Fibroblast of skin of left biceps (primary cell): ENCODE measurements at places on chromosomes 13 and 19.

DNA sequence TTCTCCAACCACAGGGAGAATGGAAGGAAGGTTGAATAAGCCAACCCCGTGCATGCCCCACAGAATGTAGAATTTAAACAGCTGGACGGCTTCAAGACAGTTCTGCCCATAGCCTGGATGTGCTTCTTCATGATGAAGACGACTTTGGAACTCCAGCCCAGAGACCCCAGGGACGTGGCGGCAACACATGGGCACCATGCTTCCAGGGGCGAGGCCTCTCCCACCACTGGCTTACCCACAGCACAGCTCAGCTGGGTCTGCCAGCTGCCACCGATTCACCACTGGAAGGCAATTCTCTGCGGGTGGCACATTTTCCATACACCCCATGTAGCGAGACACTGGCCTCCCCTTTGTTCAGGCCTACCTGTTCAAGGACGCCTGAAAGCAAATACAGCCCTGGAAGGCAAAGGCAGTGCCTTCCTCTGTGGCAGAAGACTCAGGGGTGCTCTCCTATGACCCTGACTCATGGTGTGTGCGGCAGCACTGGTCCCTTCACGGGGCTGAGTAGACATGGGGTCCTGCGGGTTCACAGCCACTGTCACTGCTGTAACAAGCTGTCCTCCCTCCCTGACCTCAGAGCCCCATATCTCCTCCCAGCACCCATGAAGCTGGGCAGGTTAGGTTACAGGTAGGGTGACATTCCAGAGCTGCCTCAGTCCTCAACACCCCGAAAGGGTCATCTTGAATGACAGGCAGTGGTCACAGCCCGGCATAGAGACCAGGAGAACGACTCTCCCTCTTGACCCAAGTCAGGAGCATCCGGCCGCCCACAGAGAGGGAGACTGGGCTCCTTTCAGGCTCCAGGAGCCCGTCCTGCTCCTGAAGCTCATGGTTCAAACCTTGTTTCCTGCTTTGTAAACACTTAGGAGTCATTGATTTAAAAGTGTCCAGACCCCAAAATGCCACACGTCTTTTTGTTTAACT, 72.7 kb downstream of the SPACA7 start:
- no peak for DNase-seq

- DNase-seq, result no peak
Observed at GRCh38 chr13:39670445-39670844, 15.0 kb downstream of the COG6 start.

DNA sequence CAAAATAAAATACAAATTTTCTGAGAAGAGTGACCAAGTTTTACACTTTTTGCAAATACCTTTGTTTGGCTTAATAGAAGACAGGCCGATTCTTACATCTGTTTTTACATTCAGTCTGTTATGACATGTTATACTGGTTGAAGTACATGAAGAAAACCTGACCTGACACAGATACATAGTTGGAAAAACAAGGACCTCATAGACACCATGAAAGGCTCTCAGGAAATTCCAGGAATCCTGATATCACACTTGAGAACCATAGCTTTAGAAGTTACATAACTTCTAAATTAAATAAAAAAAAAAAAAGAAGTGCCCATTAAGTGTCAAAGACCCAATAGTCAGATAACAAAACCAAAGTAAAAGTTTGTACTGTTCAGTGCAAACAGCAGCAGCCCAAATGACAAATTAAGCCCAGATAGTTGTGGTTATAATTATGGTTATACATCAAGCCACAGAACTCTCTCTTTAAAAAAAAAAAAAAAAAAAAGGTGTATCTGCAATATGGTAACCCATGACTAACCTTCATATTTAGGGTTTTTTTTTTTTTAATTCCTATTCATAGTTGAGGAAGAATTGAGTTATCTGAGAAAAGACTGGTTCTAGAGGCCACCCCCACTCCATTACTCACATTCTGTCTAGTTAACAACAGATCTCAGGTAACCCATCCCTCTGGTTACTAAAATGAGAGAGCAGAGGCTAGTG, 19.8 kb downstream of the RBM26 start:
- no peak for DNase-seq

DNA sequence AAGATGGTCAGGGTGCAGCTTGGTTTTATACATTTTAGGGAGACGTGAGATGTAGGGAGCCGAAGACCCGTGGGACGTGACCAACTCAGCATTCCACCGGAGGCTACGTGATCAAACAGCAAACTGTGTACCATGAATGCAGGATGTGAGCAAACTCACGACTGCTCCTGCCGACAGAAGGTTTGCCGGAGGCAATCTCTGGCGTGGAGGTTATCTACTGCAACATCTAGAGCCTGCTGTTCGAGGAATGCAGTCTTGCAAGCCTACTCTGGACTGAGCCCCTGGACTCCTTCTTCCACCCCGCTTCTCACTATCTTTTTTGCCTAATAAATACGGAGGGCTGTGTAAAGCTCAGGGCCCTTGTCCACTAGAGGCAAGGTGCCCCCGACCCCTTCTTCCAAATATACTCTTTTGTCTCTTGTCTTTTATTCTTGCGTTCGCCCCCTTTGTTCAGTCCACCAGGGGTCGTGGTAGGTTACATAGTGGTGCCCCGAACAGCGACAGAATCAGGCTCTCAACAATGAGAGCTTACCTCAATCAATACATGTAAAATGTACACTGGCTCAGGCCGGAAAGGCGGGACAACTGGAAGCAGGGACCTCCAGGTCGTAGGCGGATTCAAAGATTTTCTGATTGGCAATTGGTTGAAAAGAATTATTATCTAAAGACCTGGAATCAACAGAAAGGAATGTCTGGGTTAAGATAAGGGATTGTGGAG, 8.9 kb upstream of the OR1I1 start:
- DNase-seq, result no peak

GRCh38 chr13:53152057-53152421, 123.4 kb downstream of the OLFM4 start:
- no peak for DNase-seq

DNA sequence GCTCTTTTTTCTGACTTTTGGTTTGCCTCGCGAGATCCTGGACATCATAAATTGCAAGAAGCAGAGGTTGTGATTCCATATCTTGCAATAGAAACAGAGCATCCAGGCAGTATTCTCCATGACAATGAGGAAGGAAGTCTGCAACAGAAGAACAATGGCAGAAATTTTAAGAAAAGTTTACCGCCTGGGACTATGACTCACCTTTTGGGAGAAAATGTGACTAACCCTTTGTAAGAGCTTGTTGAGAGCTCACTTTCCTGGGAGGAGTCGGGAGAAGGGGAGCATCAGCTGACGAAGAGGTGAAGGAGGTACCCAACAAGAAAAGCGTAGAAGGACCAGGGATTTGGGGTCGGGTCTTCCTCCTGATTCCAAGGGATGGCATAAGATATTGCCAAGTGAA, 34.3 kb upstream of the TNFSF11 start:
- DNase-seq, result no peak

DNA sequence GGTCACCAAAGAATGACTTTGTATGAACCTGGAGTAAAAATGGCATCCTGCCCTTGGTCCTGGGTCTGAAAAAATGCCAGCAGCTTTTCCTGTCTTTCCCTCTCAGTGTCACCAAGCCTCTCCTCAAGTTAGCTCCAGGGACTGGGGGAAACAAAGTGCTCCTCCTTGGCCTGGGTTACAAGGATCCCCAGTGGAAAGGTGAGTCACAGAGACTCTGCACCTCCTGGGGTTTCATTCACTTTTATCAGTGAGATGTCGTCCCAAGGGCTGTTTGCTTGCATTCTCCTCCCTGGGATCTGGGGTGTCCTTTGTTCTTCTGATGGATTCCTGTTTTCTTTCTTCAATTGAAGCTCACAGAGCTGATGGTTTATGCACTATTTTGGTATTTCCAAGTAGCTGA, 93.2 kb upstream of the CSNK1A1L start:
- no peak for DNase-seq

DNA sequence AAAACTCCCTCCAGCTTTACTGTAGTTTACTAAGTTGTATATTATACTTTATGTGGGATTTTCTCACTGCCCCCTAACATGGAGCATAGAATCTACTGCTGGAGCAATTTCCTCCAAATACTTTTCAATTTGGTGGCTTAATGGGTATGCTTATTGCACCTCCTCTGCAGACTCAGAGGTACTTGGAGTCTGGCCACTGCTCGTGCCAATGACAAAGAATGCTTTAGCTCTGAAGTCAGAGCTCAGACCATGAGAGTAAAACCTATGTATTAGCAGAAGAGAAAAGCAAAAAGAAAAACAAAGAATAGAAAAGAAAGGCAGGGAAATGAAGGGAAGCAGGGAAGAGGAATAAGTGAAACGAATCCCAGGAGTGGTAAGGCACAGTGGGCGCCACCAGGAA, 71.9 kb downstream of the SUCLA2 start:
- no peak for DNase-seq

DNA sequence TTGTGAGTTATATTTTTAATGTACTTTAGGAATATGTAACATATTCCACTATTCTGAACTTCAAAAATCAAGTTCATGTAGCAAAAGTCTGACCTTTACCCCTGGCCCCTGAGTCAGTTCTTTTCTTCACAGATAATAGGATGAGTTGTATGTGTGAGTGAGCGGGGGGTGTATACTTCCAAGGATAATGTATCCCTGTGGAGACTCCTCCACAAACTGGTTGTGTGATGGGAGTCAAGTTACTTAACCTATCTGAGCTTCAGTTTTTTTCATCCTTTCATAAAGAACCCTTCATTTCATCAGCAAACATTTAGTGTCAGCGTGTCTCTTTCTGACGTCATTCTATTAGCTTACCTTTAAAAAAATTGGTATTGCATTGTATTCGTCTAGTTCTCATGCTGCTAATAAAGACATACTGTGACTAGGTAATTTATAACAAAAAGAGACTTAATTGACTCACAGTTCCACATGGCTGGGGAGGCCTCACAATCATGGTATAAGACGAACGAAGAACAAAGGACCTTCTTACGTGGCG, 288.1 kb upstream of the GPC6 start:
- DNase-seq, result no peak

GRCh38 chr13:97798836-97799235, 154.6 kb upstream of the IPO5 start:
- no peak for DNase-seq

DNA sequence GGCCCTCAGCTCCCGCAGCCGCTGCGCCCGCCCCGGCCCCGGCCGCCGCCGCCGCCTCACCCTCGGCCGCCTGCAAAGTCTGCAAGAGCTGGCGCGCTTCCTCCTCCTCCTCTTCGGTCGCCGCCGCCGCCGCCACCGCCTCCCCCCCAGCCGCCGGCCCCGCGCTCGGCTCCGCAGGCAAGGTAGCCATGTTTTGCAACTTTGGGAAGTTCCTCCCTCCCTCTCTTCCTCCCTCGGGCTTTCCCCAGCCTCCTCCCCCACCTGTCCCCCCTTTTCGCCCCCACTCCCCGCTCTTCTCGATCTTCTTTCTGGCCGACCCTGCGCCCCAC, 433 bp downstream of the SIX5 start:
- DNase-seq, result no peak

DNA sequence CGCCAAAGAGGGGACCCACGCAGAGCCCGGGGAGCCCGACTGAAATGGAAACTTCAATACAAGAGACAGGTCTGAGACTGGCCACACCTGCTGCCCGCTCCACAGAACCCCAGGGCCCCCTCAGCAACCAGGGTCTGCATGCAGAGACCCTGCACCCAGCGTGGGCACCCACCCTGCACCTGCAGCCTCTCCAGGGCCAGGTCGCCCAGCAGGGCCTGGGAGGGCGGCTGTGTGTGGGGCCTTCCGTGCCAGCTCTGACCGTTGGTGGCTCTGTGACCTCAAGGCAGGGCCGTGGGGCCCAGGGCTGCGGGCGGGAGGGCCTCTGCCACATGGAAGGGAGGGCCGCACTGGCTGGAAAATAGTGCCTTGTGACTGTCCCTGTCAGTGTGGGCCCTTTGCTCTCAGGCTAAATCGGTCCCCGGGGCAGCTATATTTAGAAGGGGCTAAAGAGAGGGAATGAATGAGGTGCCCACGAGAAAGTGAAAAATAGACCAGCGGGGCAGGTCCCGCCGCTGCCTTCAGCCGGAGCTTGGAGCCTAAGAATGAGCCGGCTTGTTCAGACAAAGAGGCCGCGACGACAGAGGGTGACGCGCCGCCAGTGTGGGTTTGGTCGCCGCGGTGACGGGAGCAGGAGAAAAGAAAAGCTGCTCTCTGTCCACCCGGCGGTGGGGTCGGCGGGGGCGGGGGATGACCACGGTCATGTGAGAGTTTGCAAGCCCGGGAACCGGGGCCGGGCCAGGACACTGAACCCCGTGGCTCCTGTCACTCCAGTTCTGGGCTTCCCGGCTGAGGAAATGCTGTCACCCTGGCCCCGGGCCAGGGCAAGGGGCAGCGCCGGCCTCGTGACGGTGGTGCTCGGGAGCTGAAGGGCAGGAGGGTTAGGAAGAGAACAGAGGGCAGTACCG, 70.5 kb downstream of the GADD45B start:
- no peak for DNase-seq

DNA sequence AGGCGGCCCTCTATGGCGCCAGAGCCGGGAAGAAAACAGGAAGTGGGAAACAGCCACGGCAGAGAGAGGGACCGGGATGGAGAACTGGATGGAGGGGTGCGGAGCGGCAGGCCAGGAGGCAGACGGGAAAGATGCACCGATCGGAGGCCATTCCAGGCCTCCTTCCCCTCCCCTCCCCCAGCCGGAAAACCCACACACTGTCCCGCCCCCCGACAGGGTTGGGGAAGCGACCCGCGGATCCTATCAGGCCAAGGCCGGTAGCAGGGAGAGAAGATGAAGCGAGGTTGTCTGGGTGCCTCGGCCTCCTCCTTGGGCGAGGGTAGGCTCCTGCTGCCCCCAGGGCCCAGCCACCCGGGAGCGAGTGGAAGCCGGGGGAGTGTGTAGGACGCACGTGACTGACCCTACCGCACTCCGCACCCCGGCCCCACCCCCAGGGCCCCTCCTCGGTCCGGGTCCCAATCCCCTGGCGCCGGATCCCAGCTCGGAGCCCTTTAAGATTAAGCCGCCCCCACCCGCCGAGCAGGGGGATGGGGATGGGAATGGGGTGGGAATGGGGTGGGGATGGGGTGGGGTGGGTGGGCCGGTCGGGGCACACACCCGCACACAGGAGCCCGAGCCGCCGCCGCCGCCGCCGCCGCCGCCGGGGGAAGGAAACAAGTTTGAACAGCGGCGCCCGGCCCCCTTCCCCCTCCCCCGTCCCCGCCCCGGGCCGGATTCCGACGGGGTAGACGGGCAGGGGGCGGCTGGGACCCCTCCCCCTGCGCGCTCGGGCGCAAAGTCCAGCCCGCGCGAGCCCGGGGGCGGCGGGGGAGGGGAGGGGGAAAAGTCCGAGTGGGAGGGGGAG, 1.5 kb downstream of the ERF start:
- DNase-seq, result no peak
